ENCODE measurements at places on chromosomes 6 and 20.
A peak's percentile ranks its signal among the peaks of the same experiment; 100 is the strongest.

- peak; percentile 67 for DNase-seq
Observed at GRCh38 chr20:3786126-3786484, 435 bp downstream of the CENPB start.

DNA sequence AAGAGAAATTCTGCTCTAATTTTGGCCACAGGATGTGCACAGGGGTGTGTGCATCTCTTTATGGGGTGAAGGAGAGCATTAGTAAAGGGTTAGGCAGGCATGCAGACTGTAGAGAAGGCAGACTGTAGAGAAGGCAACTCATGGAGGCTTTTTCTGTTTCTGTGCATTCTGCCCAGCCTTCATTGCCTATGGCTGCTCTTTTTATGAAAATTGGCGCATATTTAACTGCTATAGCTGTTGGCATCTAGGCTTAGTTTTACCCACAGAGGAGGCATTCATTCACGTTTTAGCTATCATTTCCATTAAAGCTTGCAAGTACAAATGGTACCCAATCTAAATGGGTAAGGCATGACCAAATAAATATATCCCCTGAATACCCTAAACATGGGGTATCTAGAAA lies 286.8 kb upstream of the ID4 start:
- no peak for DNase-seq

GRCh38 chr20:21125072-21125848 lies 622 bp upstream of the KIZ start:
- DNase-seq, result peak; percentile 48

- no peak for DNase-seq
Observed at GRCh38 chr20:22663528-22664025, 79.2 kb upstream of the FOXA2 start.

DNA sequence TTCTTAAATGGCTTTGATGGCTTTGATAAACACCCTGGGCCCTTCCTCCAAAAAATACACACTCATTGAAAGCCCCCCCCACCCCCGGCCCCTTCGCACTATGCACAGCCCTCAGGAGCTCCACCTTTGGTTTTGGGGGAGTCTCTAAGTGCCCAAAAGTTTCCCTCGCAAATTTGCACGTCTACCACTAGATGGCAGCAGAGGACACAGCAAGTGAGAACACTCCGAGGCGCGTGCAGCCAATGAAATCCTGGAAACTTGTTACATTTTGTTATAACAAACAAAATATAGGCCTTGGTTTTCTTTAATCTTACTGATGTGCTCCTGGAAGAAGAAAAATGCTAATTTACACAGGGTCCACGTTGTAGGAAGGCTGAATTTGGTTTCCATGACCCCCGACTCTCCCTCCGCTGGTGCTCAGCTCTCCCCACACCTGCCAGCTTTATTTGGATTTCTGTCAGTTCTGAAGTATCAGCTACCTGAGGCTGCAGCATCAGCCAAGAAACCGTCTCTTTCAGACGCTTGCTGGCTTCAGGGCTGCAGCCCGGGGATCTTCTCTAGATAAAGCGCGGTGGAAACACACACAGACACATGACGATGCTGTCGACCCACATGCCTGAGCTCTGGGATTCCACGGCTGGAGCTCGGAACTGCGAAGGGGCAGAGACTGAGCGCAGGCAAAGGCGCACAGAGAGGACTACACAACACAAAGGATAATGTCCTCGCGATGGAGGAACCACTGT lies 148.3 kb upstream of the RPS6KA2 start:
- peak; percentile 83 for DNase-seq

GRCh38 chr6:47379328-47379727 lies 69.6 kb upstream of the TNFRSF21 start:
- peak; percentile 9 for DNase-seq

GRCh38 chr20:33677991-33678702 lies 3.9 kb upstream of the NECAB3 start:
- no peak for DNase-seq

DNA sequence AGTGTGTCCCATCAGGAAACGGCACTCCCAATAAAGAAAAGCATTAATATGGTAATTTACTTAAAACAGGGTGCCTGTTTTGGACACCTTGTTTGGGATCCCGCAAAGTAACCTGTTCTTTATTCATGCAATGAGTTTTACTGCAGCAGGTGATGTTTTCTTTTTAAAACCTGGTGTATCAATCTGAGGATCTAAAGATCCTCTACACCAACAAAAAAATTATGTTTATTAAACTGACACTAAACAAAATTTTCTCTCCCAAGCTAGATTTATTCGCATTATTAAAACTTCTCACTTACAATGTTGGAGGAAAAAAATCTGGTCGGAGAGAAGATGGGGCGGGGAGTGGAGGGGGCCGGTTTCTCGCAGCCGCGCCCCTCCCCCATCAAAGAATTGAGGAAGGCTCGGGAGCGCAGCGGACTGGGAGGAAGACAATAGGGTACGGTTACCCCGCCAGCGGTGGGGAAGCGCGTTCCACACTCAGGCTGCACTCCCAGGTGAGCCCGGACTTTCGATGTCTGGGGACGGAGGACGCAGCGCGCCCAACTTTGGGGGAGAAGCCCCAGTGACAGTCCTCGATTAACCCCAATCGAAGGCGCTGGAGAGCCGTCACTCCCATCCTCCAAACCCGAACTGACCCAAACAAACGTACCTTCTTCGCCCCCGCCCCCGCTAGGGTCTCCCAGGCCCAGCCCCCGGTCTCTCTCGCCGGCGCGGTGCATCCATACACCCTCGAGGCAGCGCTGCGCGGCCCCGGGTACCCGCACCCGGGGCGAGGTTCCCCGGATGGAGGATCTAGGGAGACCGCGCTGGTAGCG lies 1.3 kb downstream of the CD24 start:
- peak; percentile 27 for DNase-seq

- no peak for DNase-seq
Observed at GRCh38 chr6:137927777-137928218, 60.7 kb downstream of the TNFAIP3 start.

- peak; percentile 59 for DNase-seq
Observed at GRCh38 chr20:44651684-44652423, at the start of gene ADA. Gene ADA (minus strand): TSS chr20:44651699. CDS start chr20:44651607, 92 bp downstream.

DNA sequence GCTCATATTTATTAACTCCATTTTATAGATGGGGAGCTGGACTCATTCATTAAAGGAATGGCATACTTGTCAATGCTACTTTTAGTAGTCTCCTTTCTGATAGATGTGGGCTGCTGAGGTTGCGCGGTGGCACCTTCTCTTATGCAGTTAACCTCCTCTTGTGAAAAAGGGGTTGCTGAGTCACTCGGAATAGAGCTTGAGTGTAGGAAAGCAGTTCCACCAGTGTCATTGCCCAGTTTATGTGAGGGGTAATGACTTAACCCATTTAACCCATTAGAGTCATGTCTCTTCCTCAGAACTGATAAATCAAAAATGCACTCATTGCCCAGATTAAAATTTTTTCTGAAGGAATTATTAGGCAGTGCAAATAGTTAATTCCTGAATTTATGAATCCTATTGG lies 6.3 kb downstream of the MAPK14 start:
- peak; percentile 71 for DNase-seq

- no peak for DNase-seq
Observed at GRCh38 chr20:40599987-40600386, 89.0 kb downstream of the MAFB start.
